ENCODE measurements at places on chromosomes 7 and 10.

GRCh38 chr10:120423431-120424197 is 33.4 kb upstream of the PLPP4 start:
- DNase-seq, result no peak

DNA sequence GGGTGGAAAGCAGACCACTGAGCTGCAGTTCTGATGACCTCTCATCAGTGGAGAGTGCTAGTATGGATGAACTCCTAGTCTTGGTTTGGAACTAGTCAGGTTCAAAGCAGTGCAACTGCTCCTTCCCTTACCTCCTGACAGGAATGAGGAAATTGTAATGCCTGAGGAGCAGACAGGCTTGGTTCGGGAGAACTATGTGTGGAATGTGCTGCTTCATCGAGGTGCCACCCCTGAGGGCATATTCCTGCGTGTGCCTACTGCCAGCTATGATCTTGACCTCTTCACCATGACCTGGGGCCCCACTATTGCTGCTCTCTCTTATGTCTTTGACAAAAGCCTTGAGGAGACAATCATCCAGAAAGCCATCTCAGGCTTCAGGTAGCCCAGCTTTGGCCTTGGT is 27.4 kb upstream of the NFKB2 start:
- DNase-seq, result no peak

GRCh38 chr7:94893661-94894060 is 13.7 kb upstream of the PPP1R9A start:
- no peak for DNase-seq

DNA sequence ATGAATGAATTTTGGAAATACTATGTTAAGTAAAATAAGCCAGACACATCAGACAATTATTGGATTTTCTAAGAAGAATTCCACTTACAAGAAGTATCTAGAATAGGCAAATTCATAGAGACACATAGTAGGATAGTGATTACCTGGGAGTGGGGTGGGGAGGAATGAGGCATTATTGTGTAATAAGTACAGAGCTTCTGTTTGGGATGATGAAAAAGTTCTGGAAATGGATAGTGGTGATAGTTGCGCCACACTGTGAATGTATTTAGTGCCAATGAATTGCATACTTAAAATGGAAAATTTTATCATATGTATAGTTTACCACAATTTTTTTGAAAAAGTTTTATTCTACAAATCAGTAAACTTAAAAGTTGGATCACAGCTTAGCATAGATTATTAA is 297.2 kb upstream of the KAT6B start:
- DNase-seq, result no peak

DNA sequence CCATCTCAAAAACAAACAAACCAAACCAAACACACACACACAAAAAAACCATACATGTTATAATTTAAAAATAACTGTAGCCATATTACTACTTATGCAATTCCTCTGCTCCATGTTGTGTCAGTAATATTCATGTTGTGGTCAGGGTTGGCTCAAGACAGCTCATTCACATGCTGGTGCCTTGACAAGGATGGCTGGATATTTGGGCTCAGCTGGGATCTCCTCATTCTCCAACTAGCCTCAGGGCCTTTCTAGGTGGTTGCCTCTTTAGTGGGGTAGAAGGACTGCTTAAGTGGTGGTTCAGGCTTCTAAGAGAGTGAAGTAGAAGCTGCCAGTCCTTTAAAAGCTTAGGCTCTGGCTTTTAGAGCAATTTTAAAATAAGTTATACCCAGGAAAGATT is 189.3 kb downstream of the ADRA2A start:
- DNase-seq, result no peak

DNA sequence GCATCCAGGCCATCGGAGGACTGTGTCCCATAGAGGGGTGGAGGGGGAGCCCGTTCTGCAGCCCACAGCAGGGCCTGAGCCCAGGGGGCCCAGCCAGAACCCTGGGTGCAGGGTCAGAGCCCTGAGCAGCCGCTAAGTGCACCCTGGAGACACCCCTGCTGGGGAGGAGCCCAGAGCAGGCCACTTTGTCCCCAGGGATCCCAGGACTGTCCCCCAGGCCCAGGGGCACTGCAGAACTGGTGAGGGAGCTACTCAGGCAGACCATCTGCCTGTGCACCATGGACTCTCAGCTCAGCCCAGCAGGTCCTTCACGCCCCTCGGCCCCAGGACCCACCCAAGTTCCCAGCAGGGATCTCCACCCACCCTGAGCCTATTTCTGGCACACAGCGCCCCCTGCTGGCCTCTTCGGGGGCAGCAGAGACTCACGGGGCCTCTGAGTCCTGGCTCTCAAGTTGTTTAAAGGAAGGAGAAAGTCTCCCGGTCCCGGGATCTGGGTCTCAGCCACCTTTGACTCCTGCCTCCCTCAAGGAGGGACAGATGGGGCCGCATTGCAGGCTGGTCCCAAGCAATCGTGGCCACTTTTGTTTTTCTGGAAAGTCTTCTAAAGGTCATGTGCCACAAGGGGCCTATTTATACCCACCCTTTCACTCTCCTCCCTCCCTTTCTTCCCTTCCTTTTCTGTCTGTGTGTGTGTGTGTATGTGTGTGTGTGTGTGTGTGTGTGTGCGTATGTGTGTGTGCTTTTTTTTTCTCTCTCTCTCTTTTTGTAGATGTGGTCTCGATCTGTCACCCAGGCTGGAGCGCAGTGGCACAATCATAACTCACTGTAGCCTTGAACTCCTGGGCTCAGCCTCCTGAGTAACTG is 90.3 kb downstream of the MYL10 start:
- no peak for DNase-seq

GRCh38 chr10:33229252-33229948 is 105.1 kb downstream of the NRP1 start:
- DNase-seq, result no peak
